Renal pelvis (tissue), 12 donors: ENCODE measurements at places on chromosomes 2 and 18. TPM values are rescaled to one million over a fixed set of nuclear protein-coding genes. Genes with fewer than 3 reads are reported as not detected.

The MDH1B gene
- polyA plus RNA-seq, result 15.3 TPM

The CFAP221 gene
- polyA plus RNA-seq, result 18.5 TPM

The LOXHD1 gene
- 0.78 TPM for polyA plus RNA-seq

The NBAS gene
- 60.1 TPM for polyA plus RNA-seq

The CYP27A1 gene
- polyA plus RNA-seq, result 59.1 TPM

The FBXO48 gene
- polyA plus RNA-seq, result 2.5 TPM

- no peak for DNase-seq
Observed at GRCh38 chr2:80489717-80490116, 185.2 kb upstream of the LRRTM1 start.

DNA sequence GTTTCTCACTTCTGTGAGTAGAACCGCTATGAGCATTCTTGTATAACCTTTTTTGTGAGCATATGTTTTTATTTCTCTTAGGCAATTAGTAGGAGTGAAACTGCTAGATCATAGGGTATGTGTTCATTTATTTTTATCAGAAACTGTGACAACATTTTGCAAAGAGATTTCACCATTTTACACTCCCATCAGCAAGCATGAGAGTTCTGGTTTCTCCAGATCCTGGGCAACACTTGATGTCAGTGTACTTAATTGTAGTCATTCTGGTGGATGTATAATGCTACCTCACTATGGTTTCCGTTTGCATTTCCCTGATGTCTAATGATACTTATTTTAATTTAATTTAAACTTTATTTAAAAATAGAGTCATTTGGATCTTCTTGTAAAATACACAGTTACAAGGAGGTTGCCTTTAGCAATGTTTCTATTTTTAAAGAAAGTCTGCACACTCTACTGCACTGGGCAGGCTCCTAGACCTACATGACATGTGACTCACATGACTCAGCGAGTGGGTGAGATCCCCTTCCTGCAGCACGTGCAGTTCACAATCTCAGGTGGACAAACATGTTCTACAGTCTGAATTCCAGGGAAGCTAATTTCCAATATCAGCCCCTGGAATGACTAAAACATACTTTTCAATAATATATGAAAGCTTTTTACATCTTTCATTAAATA lies 127.0 kb upstream of the BCL2L11 start:
- DNase-seq, result no peak

- no peak for DNase-seq
Observed at GRCh38 chr2:127641133-127641532, 4.8 kb upstream of the GPR17 start.

DNA sequence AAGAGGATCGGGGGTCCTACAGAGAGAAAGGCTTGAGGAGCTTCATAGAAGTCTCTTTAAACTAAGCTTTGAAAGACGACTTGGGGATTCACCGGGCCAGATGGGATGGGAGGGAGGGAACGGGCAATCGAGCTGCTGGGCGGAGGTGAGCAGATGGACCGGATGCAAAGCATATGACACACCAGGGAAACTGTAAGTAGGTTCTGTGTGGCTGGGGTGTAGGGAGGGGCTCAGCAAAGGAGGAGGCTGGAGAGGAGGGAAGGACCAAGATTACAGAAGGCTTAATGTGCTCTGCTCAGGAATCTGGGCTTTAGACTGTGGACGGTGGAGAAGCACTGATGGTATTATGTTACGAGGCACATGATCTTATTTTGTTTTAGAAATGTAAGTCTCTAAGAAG lies 131.5 kb downstream of the MAIP1 start:
- no peak for DNase-seq

- DNase-seq, result no peak
Observed at GRCh38 chr18:6119761-6120160, 224.4 kb upstream of the TMEM200C start.

- DNase-seq, result no peak
Observed at GRCh38 chr2:481388-481787, 193.5 kb upstream of the ALKAL2 start.

GRCh38 chr18:40877096-40877495 lies 1077.9 kb upstream of the PIK3C3 start:
- no peak for DNase-seq

DNA sequence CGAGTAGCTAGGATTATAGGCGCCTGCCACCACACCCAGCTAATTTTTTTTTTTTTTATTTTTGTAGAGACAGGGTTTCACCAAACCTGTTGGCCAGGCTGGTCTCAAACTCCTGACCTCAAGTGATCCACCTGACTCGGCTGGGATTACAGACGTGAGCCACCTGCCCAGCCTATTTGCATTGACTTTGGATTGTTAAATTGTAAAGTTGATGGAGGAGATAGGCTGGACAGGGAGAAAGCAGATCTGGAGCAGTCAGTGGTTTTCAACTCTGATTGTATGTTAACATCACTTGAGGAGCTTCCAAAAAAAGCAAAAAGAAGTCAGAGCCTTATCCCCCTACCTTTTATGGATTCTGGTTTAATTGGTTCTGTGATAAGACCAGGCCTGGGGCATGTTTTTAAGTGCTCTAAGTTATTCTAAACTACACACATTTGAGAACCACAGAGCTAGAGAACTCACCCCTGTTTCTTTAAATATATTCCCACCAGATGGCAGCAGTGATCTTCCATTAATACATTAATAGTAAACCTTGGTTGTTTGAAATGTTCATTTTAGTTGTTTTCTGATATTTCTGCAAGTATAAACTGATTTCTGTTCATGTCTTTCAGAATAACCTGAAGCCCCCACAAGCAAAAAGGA lies 7.5 kb downstream of the C2orf49 start:
- DNase-seq, result no peak

DNA sequence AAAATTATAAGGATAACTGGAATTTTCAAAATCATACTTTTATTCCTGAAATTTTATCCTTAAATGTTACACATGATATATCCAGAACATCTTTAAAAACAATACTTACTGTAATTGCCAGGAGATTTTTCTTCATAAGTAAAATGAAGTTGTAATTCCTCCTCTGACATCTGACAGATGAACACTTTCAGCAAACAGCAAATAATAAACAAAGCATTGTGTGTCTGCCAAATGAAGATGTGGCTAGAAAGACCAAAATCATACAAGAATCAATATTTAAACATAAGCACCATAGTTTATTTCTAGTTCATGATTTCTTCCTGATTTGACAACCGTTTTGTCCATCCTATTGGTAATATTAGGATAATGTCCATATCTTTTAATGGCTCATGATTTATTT lies 82.0 kb downstream of the DYM start:
- DNase-seq, result no peak

DNA sequence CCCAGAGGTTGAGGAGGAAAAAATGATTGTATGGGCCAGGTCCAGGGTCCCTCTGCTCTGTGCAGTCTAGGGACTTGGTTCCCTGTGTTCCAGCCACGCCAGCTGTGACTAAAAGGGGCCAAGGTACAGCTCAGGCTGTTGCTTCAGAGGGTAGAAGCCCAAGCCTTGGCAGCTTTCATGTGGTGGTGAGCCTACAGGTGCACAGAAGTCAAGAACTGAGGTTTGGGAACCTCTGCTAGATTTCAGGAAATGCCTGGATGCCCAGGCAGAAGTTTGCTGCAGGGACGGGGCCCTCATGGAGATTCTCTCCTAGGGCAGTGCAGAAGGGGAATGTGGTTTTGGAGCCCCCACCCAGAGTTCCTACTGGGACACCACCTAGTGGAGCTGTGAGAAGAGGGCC lies 10.6 kb upstream of the MBP start:
- no peak for DNase-seq

GRCh38 chr2:136185981-136186776 lies 68.2 kb upstream of the CXCR4 start:
- no peak for DNase-seq
